ENCODE measurements at places on chromosomes 12 and 14. TPM values are rescaled to one million over a fixed set of nuclear protein-coding genes. Genes with fewer than 3 reads are reported as not detected.

DNA sequence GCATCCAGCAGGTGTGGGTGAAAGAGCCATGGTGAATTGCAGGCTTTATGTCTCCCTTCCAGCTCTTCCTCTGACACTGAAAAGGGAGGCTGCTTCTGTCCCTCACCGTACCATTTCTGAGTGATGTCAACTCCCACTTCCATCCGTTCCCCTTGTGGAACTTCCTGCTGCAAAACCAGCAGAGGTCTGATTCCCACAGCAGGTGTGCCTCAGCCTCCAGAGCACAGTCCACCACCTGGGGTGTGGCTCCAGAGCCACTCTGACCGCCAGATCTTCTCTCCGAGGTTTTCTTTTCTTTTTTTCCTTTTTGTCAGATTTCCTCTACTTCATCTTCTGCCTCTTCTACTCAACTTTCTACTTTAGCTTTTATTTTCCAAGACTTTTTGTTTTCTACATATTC is 62.7 kb downstream of the CDC42BPB start:
- H3K4me1 ChIP-seq = no peaks in the 10 kb centered on the region
- H3K4me3 ChIP-seq = no peak overlapping the region
- peaks cover 81% of the 10 kb centered on the region for H3K36me3 ChIP-seq
- H3K27me3 ChIP-seq = no peaks in the 10 kb centered on the region
- DNase-seq = no peak

DNA sequence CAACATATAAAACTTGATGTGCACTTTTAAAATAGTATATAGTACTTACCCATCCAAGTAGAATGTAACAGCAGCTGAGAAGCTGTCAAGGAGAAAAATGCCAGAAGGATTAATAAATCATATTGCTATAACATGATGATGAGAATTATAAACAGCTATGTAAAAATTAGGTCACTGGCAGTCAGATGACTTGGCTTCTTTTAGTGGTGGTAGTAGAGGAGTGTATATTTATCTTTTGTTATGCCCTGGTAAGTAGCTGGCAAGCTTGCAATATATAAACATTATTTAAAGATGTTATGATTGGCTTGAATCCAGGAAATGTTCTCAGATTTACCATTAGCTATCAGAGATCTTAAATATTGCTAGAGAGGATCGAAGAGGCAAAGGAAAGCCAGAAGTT is 471.0 kb upstream of the MGAT4C start:
- H3K27me3 ChIP-seq = no peaks in the 10 kb centered on the region
- H3K27ac ChIP-seq = no peak overlapping the region
- no peaks in the 10 kb centered on the region for H3K36me3 ChIP-seq
- no peak for DNase-seq

PLEKHG3 gene
- 33.1 TPM for total RNA-seq

PLBD1 gene
- total RNA-seq = 106 TPM

All from lower lobe of right lung (tissue), 2 donors.